ENCODE measurements at places on chromosomes 6 and 20. TPM values are rescaled to one million over a fixed set of nuclear protein-coding genes. Genes with fewer than 3 reads are reported as not detected.

The MACROD2 gene
- 0.65 TPM for total RNA-seq

The SIRPA gene
- total RNA-seq, result 8.4 TPM

The CCR6 gene
- total RNA-seq, result not detected

The SPATA25 gene
- total RNA-seq, result 0.97 TPM

The DEF6 gene
- under 0.01 TPM for total RNA-seq

The XKR7 gene
- total RNA-seq, result not detected

The LBP gene
- total RNA-seq, result not detected

The ULBP1 gene
- 0.46 TPM for total RNA-seq

The PDE7B gene
- total RNA-seq, result 18.8 TPM

The DEFB124 gene
- not detected for total RNA-seq

The SERPINB1 gene
- 54.6 TPM for total RNA-seq

The BNIP5 gene
- not detected for total RNA-seq

The WFDC11 gene
- total RNA-seq, result not detected

The HLA-DOA gene
- total RNA-seq, result not detected

The APOBEC2 gene
- not detected for total RNA-seq

The MUC21 gene
- total RNA-seq, result not detected

The BMP5 gene
- not detected for total RNA-seq

The SUMO4 gene
- 0.32 TPM for total RNA-seq

The SAPCD1 gene
- total RNA-seq, result not detected

The DAAM2 gene
- not detected for total RNA-seq

The C6orf52 gene
- total RNA-seq, result 1.1 TPM

The ANKS1A gene
- total RNA-seq, result 9.3 TPM

The SLC22A7 gene
- not detected for total RNA-seq

The GSTA3 gene
- total RNA-seq, result not detected

The NHSL1 gene
- total RNA-seq, result 22.7 TPM

The AGER gene
- 0.46 TPM for total RNA-seq

The GPX5 gene
- total RNA-seq, result not detected

The TRERF1 gene
- total RNA-seq, result 0.30 TPM

The FAM83C gene
- total RNA-seq, result not detected

The TFAP2D gene
- not detected for total RNA-seq

The SIRPD gene
- total RNA-seq, result not detected

The DNPH1 gene
- total RNA-seq, result 60.4 TPM

The GRIK2 gene
- total RNA-seq, result not detected

The RAET1G gene
- 0.30 TPM for total RNA-seq

The ADGRF5 gene
- total RNA-seq, result 2.9 TPM

The PRDM13 gene
- not detected for total RNA-seq

The DNAH8 gene
- 0.76 TPM for total RNA-seq

The CDSN gene
- not detected for total RNA-seq

The SLC35A1 gene
- 19.8 TPM for total RNA-seq

The OGFR gene
- 80.9 TPM for total RNA-seq

The PLG gene
- not detected for total RNA-seq

Measured in epithelial cell of umbilical artery (primary cell).